Chondrocyte (in vitro differentiated cells): ENCODE measurements at places on chromosomes 2 and 18. TPM values are rescaled to one million over a fixed set of nuclear protein-coding genes. Genes with fewer than 3 reads are reported as not detected.

COL6A3 gene
- total RNA-seq = 250 to 264 TPM (median 264 TPM) in 3 replicates

UGT1A5 gene
- total RNA-seq = not detected in 3 replicates

ALKAL2 gene
- 150 to 164 TPM (median 154 TPM) in 3 replicates for total RNA-seq

GRCh38 chr2:33859811-33860461 is 260.8 kb upstream of the FAM98A start:
- DNase-seq = no peak
- no peak overlapping the region for H3K27ac ChIP-seq
- no peaks in the 10 kb centered on the region for H3K4me1 ChIP-seq
- H3K36me3 ChIP-seq = no peaks in the 10 kb centered on the region
- no peaks in the 10 kb centered on the region for H3K27me3 ChIP-seq

- no peak overlapping the region for H3K4me3 ChIP-seq
- H3K36me3 ChIP-seq = peaks cover 2% of the 10 kb centered on the region
- H3K27me3 ChIP-seq = no peaks in the 10 kb centered on the region
- DNase-seq = no peak
- H3K27ac ChIP-seq = no peak overlapping the region
Observed at GRCh38 chr18:39389800-39390379, 1824.3 kb upstream of the CELF4 start.

GRCh38 chr2:3956892-3957291 is 253.5 kb downstream of the DCDC2C start:
- DNase-seq = no peak
- H3K27ac ChIP-seq = no peak overlapping the region

DNA sequence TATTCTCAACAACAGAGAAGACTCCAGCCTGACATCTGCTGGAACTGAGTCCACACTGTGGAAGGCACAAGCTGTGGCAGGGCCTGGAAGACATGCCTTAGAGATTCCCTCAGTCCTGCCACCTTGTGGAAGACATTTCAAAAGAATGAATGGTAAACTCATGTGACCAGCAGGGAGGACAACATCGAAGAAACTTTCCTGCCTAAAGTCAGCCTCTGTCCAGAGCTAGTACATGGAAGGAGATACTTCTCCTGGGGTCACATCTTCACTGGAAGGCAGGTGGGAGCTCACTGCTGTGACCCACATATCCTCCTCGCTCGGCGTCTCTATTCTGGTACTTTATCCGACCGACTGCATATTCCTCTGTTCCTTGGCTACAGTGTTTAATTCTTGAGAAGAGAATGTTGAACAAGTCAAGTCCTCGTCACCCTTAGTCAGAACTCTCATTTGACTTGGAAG is 59.5 kb downstream of the PUM2 start:
- H3K36me3 ChIP-seq = peaks cover 14% of the 10 kb centered on the region
- H3K4me3 ChIP-seq = no peak overlapping the region
- peaks cover 13% of the 10 kb centered on the region for H3K4me1 ChIP-seq
- no peak for DNase-seq
- H3K27ac ChIP-seq = peak overlapping the region; percentile 92
- no peaks in the 10 kb centered on the region for H3K27me3 ChIP-seq

GRCh38 chr2:181076658-181077057 is 96.3 kb downstream of the UBE2E3 start:
- H3K4me1 ChIP-seq = peaks cover 25% of the 10 kb centered on the region
- no peak for DNase-seq
- H3K36me3 ChIP-seq = no peaks in the 10 kb centered on the region
- H3K4me3 ChIP-seq = no peak overlapping the region
- no peaks in the 10 kb centered on the region for H3K27me3 ChIP-seq

DNA sequence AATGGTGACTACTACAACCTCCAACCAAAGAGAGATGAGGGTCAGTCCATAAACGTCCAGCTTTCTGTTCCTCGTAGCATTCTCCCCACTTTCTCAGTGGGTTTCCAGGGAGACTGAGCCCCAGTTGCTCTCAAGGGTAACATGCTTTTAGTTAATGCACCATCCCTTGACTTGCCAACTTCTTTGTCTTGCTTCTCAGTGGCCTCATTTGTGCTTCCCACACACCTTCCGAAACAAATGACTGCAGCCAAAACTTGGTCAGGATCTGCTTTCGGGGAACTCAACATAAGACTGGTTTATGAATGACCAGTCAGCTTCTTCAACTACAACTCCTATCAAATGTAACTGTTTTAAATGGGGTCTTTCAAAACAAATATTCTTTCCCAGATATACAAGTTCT is 94.1 kb downstream of the COL6A3 start:
- no peaks in the 10 kb centered on the region for H3K27me3 ChIP-seq
- no peak for DNase-seq
- peaks cover 45% of the 10 kb centered on the region for H3K4me1 ChIP-seq

DNA sequence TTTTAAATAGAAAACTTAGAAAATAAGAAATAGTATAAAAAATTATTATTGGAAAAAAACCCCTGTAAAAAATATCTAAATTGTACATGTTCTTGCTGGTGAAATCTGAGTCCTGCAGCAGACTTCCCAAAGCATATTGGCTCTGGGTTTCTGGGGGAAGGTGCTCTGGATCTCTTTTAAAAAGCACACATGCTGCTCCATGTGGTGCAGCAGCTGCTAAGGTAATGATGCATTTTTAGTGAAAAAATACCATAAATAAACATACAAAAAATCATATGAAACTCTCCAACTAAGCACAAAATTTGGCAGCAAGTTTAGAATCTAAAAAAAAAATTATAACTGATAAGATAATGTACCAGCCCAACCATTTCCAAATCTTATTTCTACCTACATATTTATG is 216.5 kb downstream of the GPD2 start:
- H3K27ac ChIP-seq = no peak overlapping the region
- no peaks in the 10 kb centered on the region for H3K4me1 ChIP-seq
- H3K4me3 ChIP-seq = no peak overlapping the region
- no peak for DNase-seq
